ENCODE measurements at places on chromosomes 12 and 14. TPM values are rescaled to one million over a fixed set of nuclear protein-coding genes. Genes with fewer than 3 reads are reported as not detected.

- DNase-seq = no peak
Measured at GRCh38 chr12:108037960-108038359, 91.1 kb upstream of the WSCD2 start.

Gene BHLHE41
- 8.8 TPM for polyA plus RNA-seq

Gene TAS2R7
- polyA plus RNA-seq = not detected

Gene MLF2
- polyA plus RNA-seq = 136 TPM

- no peak for DNase-seq
Measured at GRCh38 chr12:69704357-69704756, 5.3 kb upstream of the BEST3 start.

Gene SERPINA12
- not detected for polyA plus RNA-seq

Gene LAG3
- 0.03 TPM for polyA plus RNA-seq

Gene GALNT8
- polyA plus RNA-seq = 0.88 TPM

DNA sequence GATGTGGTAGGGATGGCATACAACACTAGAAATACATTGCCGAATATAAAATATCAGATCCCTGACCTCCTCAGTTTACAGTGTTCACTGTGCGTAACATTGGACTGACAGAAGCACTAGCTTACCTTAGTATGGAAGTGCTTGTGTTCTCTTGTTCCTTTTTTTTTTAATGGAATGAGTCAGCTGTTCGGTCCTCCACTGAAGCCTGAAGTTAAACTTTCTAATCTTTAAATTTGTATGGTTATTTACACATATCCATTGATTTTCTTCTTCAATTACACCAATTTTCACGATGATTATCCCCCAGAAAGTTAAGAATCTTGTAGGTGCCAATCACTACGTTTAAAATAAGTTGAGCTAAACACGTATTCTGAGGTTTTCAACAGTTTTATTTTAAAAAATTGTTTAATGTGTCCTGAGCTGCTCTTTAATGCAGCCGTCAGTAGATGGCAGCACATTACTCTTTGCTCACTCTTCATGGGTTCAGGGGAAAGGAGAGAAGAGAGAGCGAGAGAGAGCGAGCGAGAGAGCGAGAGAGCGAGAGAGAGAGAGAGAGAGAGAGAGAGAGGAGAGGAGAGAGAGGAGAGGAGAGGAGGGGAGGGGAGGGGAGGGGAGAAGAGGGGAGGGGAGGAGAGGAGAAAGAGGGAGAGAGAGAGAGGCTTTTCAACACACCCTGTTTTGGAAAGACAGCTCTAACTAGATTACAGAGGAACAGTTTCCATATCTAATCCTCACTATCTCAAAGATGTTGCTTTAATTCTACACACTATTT is 134.7 kb upstream of the SCAF11 start:
- DNase-seq = peak; percentile 35

DNA sequence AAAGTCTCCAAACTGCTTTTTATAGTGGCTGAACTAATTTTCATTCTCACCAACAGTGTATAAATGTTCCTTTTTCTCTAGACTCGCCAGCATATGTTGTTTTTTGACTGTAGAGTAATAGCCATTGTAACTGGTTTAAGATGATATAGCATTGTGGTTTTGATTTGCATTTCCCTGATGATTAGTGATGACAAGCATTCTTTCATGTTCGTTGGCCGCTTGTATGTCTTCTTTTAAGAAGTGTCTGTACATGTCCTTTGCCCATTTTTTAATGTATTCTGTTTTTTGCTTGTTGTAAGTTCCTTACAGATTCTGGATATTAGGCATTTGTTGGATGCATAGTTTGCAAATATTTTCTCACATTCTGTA is 404.9 kb downstream of the FLRT2 start:
- no peak for DNase-seq

DNA sequence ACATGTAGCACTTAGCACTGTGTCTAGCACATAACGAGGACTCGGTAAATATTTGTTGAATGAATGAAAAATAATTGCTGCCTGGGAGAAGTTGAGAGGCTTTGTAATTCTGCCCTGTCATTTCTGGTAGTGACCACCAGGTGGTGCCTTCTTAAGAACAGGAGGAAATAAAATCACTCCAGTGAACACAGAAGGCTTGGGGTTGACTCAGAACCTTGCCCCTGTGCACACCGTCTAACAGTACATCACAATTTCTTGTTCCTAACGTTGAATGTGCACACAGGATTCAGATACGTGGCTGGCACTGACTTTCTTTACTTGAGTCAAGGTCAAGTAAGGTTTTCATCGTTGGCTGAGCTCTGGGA is 91.8 kb downstream of the RGS6 start:
- DNase-seq = no peak

- DNase-seq = no peak
Measured at GRCh38 chr14:21096438-21096837, 2.0 kb downstream of the ZNF219 start.

DNA sequence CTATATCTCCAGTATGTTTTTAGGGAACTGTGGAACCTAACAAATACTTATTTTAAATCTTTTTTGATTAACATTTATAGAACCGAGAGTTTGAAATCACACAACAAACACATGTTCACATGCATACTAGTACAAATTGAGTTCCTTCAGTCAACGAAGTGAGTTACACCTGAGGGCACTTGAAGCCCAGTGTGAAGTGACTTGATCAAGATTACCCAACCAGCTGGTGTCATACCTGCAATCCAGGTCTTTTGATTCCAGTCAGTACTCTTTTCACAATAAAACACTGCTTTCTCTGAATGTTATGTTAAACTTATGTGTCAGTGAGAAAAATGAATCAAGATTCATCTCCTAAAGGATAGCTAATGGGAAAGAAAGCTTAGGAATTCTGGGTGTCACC is 35.2 kb downstream of the VRK1 start:
- DNase-seq = no peak

DNA sequence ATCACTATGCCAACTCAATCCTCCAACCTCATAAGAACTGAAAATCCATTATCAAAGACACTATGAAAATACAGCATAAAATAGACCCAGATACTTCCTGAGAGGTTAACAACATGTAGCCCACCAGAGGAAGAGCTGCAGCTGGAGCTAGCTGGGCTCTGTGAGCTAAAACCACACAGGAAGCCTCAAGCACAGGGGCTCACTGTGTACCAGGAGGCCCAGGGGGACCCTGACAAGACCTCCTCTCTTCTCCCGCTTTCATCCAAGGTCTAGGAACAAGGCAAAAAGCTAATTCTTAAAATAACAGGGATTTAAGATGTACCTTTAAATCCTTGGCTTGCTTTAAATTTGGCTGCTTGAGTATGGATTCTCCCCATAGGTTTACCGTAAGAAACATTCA is 53.6 kb downstream of the EIF2S3B start:
- no peak for DNase-seq

GRCh38 chr12:22551624-22552023 is 7.3 kb upstream of the C2CD5 start:
- no peak for DNase-seq

GRCh38 chr12:47305464-47305863 is 225.7 kb upstream of the AMIGO2 start:
- DNase-seq = no peak

DNA sequence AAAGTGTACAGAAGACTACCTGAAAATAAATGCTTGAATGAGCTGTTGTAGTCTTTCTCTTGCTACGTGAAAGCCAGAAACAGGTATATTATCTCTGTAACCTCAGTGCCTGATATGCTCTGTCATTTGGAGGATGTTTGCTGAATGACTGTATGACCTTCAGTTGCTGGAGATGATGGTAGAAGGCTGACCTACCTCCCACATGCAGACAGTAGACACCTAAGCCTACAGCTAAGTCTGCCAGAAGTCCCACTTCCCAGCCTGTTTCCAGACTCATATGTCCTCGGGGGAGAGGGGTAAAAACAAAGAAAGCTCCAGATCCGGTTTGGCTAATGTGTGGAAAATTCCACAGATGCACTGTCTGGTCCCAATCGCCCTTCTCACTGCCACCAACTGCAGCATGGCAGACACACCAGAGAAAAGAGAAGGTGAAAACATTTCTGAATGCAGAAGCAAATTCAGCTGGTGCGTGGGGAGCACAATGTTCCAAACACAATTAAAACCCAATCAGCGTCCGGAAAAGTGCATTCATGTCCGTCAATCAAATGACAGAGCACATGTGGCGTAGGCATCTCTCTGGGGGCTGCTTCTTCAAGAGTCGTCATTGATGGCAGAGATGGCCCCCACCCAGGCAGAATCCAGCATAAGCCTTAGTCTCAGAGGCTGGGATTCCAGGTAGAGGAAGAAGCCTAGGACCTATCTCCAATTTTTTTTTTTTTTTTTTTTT is 76.3 kb upstream of the TBX3 start:
- no peak for DNase-seq

DNA sequence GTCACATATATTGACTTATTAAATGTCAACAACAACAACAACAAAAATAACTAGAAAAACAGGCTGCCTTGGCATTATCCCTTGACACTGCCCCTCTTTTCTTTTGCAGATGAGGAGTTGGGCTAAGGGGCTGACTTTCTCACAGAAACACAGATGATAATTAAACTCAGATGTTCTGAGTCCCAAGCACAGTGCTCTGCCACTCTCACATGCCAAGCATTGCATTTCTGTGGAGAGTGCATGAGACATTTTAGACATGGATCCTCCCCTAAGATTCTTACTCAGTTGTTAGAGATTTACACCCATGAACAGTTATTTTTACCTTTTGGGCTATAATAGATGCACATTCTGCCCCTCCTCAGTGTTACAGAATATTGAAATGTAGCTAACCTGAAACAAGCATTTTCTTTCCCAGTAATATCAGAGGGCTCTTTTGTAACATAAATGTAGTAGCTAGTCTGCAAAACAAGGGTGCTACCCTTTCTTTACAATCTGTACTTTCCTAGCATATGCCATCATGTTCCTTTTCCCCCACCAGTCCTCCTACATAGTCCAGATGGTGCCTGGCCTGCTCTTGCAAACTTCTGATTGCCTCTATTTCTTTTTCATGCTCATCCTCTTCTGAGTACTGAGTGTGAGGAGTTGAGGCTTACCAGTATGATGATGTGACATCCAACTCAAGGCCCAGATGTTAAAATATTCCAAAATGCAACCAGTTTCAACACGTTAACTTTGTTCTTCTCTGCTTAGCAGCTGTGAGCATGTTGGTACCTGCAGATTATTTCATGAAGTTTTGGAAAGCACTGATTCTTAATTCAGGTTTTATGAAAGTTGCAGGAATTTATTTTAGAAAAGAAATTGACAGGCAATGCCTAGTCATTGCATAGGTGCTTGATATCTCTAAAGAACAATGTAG is 125.0 kb upstream of the ATP2B1 start:
- no peak for DNase-seq

DNA sequence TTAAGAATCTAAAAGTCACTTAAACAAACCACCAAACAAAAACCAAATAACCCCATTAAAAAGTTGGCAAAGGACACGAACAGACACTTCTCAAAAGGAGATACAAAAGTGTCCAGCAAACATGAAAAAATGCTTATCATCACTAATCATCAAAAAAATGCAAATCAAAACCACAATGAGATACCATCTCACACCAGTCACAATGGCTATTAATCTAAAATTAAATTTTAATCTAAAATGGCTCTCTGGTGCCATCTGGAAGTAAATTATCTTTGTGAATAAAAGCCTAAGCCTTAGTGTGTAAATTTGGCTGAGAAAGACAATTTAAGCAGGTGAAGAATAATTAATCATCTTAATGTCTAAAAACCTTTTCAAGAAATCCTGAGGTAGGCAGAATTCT is 204.5 kb upstream of the PPFIA2 start:
- no peak for DNase-seq

- no peak for DNase-seq
Measured at GRCh38 chr12:4270016-4270830, 3.3 kb upstream of the CCND2 start.

- no peak for DNase-seq
Measured at GRCh38 chr12:103169-103981, 36.8 kb downstream of the IQSEC3 start.

DNA sequence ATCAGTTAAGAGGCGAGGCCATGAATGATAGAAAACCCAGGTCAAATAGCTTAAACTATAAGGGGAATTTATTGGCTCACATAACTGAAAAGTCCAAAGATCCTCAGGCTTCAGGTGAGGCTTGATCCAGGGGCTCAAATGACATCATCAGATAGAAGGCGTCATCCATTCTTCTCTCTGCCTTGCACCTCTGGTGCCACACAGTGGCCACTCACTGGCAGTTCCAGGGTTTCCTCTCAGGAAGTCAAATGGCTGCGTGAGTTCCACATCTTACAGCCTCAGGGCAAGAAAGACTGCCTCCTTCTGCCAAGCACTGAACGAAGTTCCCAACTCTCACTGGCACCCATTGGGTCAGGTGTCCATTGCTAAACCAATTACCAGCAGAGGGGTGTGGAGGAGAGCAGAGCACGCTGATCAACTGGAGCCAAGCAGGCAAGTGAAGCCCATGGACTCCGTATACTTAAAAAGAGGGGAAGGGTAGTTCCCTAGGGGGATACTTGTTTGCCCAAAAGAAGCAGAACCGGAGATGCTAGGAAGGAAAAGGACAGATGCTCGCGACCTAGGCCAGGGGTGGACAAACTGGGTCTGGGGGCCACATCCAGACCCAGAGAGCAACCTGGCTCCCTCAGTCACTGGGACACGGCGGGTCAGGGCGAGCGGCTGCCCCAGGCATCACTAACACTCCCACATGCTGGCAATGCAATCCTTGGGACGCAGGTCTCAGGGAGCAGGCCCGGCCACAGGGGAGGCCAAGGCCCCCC is 69.3 kb downstream of the SERPINA3 start:
- no peak for DNase-seq

- no peak for DNase-seq
Measured at GRCh38 chr14:72986214-72986613, 40.7 kb downstream of the ZFYVE1 start.

- DNase-seq = no peak
Measured at GRCh38 chr12:63006536-63006935, 71.6 kb upstream of the PPM1H start.

- DNase-seq = no peak
Measured at GRCh38 chr14:53927171-53927570, 29.5 kb downstream of the BMP4 start.

- no peak for DNase-seq
Measured at GRCh38 chr14:67418401-67419191, 6.6 kb upstream of the PLEK2 start.

All from heart left ventricle (tissue), 16 donors.